Activated CD8-positive, alpha-beta memory T cell treated with anti-CD3 and anti-CD28 coated beads for 4 hours (primary cell): ENCODE measurements at places on chromosomes 13 and 19.
A peak's percentile ranks its signal among the peaks of the same experiment; 100 is the strongest.

DNA sequence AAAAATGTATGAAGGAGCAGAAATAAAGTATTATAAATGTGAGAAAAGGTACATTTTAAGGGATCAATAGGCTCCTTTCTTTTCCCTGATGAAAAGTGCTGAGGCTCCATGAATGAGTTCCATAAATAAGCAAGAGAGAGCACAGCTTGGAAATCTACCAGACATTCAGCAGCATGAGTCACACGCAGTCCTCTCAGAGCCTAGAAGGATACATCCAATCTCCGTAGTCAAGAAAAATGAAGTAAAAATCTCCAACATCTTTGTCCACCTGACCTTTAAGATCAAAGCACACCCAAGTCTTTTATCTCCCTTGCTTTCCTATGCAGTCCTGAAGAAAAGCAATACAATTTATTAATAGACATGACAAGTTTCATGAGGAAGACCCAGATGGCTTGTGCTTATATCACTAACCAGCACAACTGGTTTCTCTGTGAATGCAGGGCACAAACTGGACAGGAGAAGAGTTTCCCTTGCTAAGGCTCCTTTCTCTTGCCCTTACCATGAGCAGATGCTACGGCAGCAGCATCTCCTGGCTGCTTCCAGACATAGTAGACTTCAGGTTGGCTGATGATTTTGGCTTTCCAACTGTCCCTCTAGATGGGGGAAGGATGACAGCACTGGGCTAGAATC lies 730.8 kb downstream of the EFNB2 start:
- no peak for DNase-seq

- DNase-seq, result no peak
These were observed 34.4 kb upstream of the UBL3 start for GRCh38 chr13:29884671-29885430.

- DNase-seq, result no peak
These were observed 628 bp downstream of the MRPL34 start for GRCh38 chr19:17306285-17306714.

- DNase-seq, result peak; percentile 74
These were observed at the start of gene ZNF471 for GRCh38 chr19:56507446-56508289. ZNF471 (plus strand) TSS chr19:56507855; CDS start chr19:56511572, 3,717 bp downstream.

GRCh38 chr19:15666186-15666585 lies 6.7 kb upstream of the CYP4F12 start:
- DNase-seq, result no peak

- no peak for DNase-seq
These were observed 363.7 kb downstream of the LIG4 start for GRCh38 chr13:107851670-107852069.

DNA sequence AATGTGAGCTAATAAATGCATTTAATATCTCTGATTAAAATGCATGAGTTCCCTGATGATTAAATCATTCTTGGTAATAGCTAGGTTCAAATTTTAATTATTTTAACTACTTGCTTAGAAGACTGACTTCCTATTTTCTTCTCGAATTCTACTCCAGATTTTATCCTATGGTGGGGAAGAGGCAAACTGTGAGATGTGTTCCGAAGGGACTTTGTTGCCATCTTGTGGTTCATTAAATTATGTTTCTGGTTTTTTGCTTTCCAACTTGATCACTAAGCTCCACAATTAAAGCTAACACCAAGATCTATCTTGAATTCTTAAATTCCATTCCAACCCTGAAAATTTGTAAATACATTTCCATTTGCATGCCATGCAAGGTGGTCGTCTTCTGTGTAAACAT lies 538.4 kb upstream of the PCDH20 start:
- no peak for DNase-seq

GRCh38 chr13:48066310-48066989 lies 28.5 kb downstream of the MED4 start:
- DNase-seq, result no peak

DNA sequence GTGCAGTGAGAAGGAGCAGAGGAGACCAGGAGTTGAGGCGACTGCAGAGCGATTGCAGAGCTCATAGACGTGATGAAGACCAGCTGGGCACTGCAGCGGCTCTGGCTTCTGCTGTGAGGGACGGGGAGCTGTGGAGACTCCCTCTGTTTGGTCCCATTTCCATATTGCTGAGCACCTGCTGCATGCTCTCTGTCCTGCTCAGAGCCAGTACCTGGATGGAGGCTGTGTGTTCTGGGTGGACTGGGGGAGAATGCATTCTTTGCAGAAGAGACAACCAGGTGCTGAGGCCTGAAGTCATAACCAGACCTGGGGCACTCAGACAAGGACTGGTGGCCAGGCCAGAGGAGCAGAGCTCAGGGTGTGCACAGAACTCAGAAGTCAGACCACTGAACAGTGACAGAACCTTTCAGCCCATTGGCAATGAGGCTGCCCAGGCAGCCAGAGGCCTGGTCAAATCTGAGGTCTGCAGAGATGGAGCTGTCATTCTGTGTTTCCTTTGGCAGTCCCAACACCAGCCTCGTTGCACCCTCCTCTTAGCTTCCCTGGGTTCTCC lies 1.3 kb upstream of the A1BG start:
- DNase-seq, result no peak

DNA sequence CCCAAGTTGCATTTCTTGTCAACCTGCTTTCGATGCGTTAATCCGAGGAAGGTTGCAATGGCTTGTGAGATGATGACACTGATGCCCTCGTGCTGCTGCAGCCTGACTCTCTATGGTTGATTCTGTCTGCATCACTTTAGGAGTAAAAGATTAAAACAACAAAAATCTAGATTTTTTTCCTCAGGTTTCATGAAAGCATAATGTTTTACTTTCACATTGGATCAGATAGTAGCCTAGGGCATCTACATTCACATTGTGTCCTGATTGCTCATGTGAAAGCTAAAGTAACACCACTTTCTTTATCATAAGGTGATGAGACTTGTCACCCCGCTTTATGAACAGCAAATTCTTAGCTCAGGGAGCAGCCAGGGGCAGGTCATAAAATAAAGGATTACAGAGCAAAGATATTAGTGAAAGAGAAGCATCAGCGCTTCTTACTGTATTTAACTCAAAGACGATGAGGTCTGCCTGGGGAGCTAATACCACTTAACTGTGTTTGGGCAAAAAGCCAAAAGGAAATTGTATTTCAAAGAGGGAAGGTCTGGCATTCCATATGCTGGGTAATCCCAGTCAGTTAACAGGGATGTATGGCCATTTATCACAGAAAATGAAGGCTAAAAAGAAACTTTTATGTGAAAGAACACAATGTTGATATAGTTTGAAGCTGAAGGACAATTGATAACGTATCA lies 270.5 kb downstream of the GPC6 start:
- DNase-seq, result no peak

DNA sequence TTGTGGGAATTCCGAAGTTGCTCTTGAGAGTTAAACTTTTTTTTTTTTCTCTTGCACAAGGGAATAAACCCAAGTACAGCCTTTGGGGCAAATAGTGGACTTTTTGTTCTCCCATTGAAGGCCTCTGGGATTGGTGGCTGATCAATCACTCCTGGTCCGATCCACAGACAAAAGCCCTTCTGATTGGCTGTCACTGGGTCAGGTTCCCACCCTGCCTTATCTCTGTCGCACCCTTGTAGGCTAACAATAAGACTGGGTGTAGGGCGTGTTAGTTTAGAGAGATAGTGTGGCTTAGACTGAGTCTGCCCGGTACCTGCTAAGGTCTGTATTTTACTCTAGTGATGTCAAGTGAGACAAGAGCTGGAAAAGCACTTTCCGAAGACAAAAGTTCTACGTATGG lies 380.8 kb downstream of the NDFIP2 start:
- no peak for DNase-seq

GRCh38 chr19:2229103-2230032 lies 6.8 kb downstream of the PLEKHJ1 start:
- DNase-seq, result no peak

- DNase-seq, result no peak
These were observed 9.1 kb upstream of the C19orf12 start for GRCh38 chr19:29724102-29724641.

GRCh38 chr13:38743466-38743865 lies 56.6 kb downstream of the FREM2 start:
- no peak for DNase-seq

DNA sequence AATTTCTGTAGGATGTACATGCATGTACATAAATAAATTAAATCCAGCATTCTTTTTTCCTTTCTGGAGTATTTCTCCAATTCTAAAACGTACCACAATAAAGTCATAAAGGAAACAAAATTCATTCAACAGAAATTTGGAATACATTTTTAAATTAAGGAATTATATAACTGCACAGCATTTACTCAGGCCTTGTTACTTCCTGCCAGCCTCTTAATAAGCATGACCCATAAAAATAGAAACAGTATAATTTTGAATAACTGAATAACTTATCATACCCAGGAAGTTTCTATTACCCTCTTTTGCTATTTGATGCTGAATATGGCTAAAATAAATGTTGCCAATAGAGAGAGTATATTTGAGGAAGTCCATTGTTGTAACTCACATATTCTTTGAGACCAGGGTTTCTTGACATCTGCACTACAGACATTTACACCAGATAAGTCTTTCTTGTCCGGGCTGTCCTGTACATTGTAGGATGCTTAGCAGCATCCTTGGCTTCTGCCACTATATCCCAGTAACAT lies 178.2 kb downstream of the KLF12 start:
- no peak for DNase-seq

DNA sequence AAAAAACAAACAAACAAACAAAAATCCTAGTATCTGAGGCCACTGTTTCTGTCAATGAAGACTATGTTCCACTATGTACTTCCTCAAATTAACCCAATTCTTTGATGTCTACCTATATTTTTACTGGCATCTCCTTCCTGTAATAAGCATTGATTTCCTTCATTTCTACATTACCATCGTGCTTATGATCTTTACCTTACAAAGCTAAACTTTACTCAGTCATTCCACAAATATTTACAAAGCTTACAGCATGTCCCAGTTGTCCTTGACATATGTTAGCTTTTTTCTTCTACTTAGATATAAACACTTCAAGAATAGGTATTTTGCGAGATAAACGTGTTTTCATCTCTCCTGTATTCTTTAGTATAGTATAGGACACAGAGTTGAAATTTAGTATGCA lies 1090.9 kb downstream of the PCDH9 start:
- no peak for DNase-seq

DNA sequence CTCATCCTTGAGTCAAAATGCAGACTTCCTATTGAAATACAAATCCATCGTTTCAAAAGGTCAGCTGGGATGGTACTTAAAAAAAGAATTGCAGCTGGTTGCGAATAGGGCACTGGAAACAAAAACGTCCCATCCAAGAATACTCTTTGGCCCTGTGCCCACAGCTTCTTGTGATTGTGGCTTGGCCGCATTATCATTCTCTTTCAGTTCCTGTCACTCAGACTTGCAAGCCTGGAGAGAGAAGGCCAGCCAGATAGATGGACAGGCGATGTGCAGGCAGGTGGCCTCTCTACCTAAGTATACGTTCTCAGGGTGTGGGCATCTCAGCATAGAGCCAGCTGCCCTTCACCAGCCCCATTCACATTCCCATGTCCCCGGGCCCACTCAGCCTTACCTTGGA lies 208.5 kb upstream of the ZNF536 start:
- no peak for DNase-seq

- no peak for DNase-seq
These were observed 13.7 kb downstream of the RRAS start for GRCh38 chr19:49626226-49626625.

- no peak for DNase-seq
These were observed 247.9 kb downstream of the DACH1 start for GRCh38 chr13:71619096-71619495.

GRCh38 chr19:1568320-1569019 lies at the start of gene MEX3D:
MEX3D (minus strand) TSS chr19:1568325; CDS start chr19:1568058, 267 bp downstream.
- peak; percentile 58 for DNase-seq

- DNase-seq, result no peak
These were observed 46.4 kb downstream of the STOML3 start for GRCh38 chr13:38944219-38944618.

GRCh38 chr13:109454167-109454917 lies 332.0 kb downstream of the IRS2 start:
- no peak for DNase-seq

DNA sequence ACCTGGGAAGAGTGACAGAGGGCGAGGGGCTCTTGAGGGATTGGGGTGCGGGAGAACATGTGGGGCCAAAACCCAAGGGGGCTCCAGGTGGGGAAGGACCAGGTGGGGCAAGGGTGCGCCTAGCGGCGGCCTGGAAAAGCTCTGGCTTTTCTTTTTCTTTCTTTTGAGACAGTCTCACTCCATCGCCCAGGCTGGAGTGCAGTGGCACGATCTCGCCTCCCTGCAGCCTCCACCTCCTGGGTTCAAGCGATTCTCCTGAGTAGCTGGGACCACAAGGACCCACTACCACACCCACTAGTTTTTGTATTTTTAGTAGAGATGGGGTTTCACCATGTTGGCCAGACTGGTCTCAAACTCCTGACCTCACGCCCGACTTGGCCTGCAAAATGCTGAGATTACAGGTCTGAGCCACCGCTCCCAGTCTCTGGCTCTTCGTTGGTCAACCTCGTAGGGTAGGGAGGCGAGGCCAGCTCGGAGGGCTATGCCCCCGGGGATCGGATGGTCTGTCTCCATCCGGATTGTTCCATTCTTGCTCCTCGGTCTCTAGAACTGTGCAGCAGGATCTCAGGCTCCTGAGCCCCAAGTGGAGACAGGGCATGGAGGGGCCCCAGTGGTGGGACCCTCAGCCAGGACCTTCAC lies 3.7 kb downstream of the GADD45B start:
- DNase-seq, result no peak

GRCh38 chr19:55459950-55460657 lies 1.3 kb downstream of the ISOC2 start:
- DNase-seq, result no peak

DNA sequence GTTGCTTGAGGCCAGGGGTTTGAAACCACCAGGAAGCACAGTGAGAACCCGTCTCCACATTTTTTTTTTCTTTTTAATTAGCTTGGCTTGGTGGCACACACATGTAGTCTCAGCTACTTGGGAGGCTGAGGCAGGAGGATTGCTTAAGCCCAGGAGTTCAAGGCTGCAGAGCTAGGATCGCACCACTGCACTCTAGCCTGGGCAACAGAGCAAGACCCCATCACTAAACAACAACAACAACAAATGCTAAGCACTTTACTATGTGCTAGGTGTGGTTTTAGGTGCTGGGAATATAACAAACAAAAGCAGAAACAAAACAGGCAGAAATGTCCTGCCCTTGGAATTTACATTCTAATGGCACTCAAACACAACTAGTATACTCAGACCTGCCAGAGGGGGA lies 51.3 kb downstream of the RYR1 start:
- no peak for DNase-seq

DNA sequence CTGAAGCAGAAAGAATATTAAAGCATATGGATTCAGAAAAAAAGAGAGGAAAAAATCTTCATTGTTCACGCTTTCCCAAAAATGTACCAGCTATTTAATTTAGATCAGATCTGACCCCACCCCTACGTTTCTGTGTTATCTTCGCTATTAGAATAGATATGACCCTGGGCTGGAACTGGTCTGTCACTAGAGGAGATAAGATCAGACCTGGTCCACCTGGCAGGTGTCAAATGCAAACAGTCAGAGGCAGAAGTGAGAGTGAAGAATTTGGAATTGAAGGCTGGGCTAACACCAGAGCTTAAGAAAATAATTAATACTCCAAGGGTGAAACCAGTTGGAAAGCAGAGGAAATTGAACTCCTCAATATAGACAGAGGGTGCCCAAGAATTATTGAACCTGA lies 30.0 kb upstream of the MBNL2 start:
- DNase-seq, result no peak

GRCh38 chr13:75312884-75313520 lies 169.0 kb downstream of the TBC1D4 start:
- no peak for DNase-seq

- no peak for DNase-seq
These were observed 2.1 kb upstream of the PNPLA6 start for GRCh38 chr19:7533281-7533885.

- no peak for DNase-seq
These were observed 50.5 kb downstream of the PDS5B start for GRCh38 chr13:32636711-32637110.
